Panc1 (cell line): ENCODE measurements at places on chromosomes 16 and 17. TPM values are rescaled to one million over a fixed set of nuclear protein-coding genes. Genes with fewer than 3 reads are reported as not detected.
A peak's percentile ranks its signal among the peaks of the same experiment; 100 is the strongest.

GRCh38 chr17:77320485-77321256 lies 179.9 kb downstream of the SEC14L1 start:
- no peak for DNase-seq

- DNase-seq = peak; percentile 59
These were observed 231.2 kb downstream of the FOXL1 start for GRCh38 chr16:86809458-86809955.

- no peak for DNase-seq
These were observed 7.9 kb upstream of the PAM16 start for GRCh38 chr16:4358831-4359561.

DNA sequence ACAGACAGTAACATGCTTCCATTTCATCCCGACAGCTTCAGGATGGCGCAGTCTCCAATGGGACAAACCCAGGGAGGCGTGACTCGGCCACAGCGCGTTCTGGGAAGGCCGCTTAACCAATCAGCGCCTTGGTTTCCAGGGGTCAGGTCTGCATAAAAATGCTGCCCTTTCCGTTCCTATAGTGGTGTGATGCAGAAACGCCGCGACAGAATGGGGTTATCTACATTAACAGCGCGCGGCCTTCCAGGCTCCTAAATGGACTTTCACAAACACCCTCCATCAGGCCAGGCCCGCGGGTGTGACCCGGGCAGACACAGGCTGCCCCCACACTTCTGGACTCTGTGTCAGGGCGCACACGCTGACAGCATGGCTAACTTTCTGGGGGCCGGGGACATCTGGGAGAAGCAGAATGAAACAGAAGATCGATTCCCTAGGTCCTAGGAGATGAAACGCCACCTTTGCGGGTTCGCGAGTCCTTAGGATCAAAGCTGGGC lies 792 bp downstream of the TMEM231 start:
- DNase-seq = peak; percentile 67

- DNase-seq = no peak
These were observed 27.4 kb upstream of the HAS3 start for GRCh38 chr16:69078073-69078472.

DNA sequence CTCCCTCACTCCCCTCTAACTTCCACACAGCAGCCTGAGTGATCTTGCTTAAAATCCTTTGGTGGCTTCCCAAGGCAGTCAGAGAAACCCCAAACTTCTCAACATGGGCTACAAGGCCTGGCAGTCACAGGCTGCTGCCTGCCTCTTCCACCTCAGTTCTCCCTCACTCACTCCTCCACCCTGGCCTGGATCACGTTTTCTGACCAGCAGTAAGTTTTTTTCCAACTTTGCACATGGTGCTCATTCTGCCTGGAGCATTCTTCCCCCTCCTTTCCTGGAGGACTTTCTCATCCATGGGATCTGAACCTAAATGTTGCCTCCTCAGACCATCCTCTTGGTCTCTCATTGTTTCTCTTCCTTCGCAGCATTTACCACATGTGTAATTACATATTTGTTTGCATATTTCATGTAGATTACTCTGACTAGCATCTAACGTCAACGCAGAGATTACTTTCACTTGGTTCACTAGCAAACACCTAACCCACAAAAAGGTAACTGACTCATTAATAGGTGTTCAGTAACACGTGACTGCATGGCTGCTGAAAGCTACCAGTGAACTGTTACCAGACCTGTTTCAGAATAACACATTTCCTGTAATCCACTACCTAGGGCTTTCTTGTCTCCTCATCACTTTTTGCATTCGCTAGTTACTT lies 17.1 kb downstream of the GNA13 start:
- DNase-seq = no peak

DNA sequence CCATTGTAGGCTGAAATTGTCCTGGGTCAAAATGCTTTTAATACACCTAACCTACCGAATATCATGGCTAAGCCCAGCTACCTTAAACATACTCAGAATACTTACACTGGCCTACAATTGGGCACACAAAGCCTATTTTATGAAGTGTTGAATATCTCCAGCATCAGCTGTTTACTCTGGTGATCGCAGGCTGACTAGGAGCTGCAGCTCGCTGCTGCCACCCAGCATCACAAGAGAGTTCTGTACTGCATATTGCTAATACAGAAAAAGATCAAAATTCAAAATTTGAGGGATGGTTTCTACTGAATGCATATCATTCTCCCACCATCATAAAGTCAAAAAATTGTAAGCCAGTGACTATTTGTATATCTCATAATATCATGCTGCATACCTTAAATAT lies 55.3 kb downstream of the ULK2 start:
- DNase-seq = no peak

- DNase-seq = no peak
These were observed 180.0 kb downstream of the TOX3 start for GRCh38 chr16:52366983-52367382.

DNA sequence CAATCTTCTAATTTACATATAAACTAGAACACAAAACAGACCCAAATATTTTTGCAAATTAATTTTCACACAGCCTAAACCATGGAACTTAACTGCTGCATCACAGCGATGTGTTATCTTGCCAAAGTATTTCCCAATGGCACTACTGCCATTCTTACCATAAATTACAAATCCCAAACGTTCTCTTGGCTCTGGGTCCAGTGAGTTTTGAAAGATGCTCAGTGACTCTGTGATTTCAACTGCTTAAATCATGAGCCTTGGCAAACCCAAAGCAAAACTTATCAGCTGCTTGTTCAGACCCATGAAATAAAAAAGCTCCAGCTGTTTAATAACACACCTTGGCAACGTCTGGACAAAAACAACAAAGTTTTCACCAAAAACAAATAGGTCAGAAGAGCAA lies 223.0 kb downstream of the CA10 start:
- DNase-seq = no peak

DNA sequence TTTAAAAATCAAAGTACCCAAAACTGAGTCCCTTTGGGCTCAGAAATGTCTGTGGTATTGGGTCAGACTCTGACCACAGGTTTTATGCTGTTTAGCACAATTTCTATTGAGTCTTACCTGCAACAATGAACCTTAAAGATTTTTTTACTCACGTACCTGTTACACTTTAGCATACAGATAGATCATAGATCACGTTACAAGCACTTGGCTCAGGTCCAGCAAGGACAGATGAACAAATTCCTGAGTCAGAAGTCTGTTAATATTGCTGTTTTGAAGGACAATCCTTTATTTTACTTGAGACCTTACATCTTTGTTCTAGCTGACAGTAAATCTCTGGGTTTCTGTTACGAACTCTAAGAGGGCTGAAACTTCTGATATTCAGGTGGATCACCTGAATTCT lies 12.8 kb downstream of the SLC7A6OS start:
- DNase-seq = no peak

- DNase-seq = no peak
These were observed 35.7 kb upstream of the MED9 start for GRCh38 chr17:17440938-17441675.

- DNase-seq = no peak
These were observed 203.6 kb downstream of the CPPED1 start for GRCh38 chr16:12600116-12600515.

- DNase-seq = no peak
These were observed at the start of gene FSCN2 for GRCh38 chr17:81527591-81528383. FSCN2 (plus strand) TSS chr17:81528377; CDS start chr17:81528532, 155 bp downstream.

GRCh38 chr17:62739645-62740388 lies 68.3 kb downstream of the MARCHF10 start:
- DNase-seq = no peak

GRCh38 chr17:75693500-75694481 lies 26.7 kb downstream of the SAP30BP start:
- no peak for DNase-seq

DNA sequence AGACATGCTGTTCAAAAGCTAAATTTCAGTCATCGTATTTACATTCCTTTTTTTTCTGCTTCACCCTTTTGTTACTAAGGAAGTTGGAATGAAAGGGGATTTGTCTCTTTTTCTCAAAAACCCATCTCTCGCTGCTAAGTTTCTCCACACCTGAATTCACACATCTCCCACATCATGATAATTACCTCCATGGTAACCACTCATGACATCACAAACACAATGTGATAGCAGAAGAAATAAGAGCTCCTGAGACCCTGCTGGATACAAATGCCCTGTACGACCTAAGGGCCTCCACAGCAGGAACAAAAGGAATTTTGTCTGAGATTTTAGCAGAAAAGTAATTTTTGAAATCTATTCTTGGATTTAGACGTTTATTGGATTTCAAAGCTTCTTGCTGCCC lies 82.6 kb upstream of the GNAO1 start:
- no peak for DNase-seq

DNA sequence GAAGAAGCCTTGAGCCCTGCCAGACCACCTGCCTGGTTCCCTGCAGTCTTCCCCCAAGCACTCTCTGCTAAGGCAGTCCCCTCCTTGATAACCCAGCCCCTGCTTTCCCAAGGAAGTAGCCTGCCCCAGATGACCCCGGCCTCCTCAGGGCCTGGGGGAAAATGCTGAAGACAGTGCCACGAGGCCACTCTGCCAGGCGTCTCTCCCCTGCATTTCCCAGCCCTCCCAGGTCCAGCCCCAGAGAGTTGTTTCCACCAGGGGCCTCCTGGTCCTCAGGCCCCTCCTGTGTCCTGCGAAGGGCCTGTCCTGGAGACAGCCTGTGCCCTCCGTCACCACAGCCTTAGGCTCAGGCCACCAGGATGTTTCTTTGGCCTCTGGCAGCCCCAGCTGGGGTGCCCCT lies 96.4 kb downstream of the CCDC182 start:
- no peak for DNase-seq

- no peak for DNase-seq
These were observed 20.8 kb downstream of the CIAPIN1 start for GRCh38 chr16:57426356-57426755.

The HS3ST6 gene
- total RNA-seq = 3.3 TPM

The UQCRC2 gene
- total RNA-seq = 248 TPM

The ITGAE gene
- 20.9 TPM for total RNA-seq

The ATAD5 gene
- 11.5 TPM for total RNA-seq

The KRT12 gene
- not detected for total RNA-seq

The C17orf107 gene
- 2.4 TPM for total RNA-seq

The NLK gene
- 28.0 TPM for total RNA-seq

The ACSM5 gene
- 0.21 TPM for total RNA-seq

The GPR142 gene
- not detected for total RNA-seq
